Hair follicular keratinocyte (primary cell): ENCODE measurements at places on chromosomes 11 and 22. TPM values are rescaled to one million over a fixed set of nuclear protein-coding genes. Genes with fewer than 3 reads are reported as not detected.

BACE1 gene
- total RNA-seq: 7.8 and 17.3 TPM in 2 replicates

APOL6 gene
- 4.3 and 11.7 TPM in 2 replicates for total RNA-seq

FAT3 gene
- total RNA-seq: under 0.01 TPM in 1 of 2 replicates, not detected in the other

CCDC89 gene
- 0.70 and 0.76 TPM in 2 replicates for total RNA-seq

FIBIN gene
- 0.46 and 1.7 TPM in 2 replicates for total RNA-seq

TRPM5 gene
- not detected in 2 replicates for total RNA-seq

FAM83F gene
- total RNA-seq: 37.5 and 46.1 TPM in 2 replicates

SPECC1L gene
- 15.3 and 21.2 TPM in 2 replicates for total RNA-seq

TIRAP gene
- total RNA-seq: 1.6 and 2.8 TPM in 2 replicates

CARNS1 gene
- 0.30 TPM in 1 of 2 replicates, not detected in the other for total RNA-seq

DRICH1 gene
- total RNA-seq: not detected in 2 replicates

ZNF143 gene
- 15.8 and 23.7 TPM in 2 replicates for total RNA-seq

SYCE3 gene
- not detected in 2 replicates for total RNA-seq
